Subcutaneous preadipocyte (primary cell): ENCODE measurements at places on chromosomes 6 and 20. TPM values are rescaled to one million over a fixed set of nuclear protein-coding genes. Genes with fewer than 3 reads are reported as not detected.

Gene BLOC1S5
- 9.2 and 12.5 TPM in 2 replicates for total RNA-seq

Gene SLPI
- total RNA-seq = not detected in 2 replicates

Gene FAM209B
- not detected in 2 replicates for total RNA-seq

Gene PTGIS
- 19.0 and 77.9 TPM in 2 replicates for total RNA-seq

Gene TREML2
- not detected in 2 replicates for total RNA-seq

Gene COL10A1
- 6.6 and 7.2 TPM in 2 replicates for total RNA-seq

Gene TREM2
- not detected in 2 replicates for total RNA-seq

Gene GLP1R
- not detected in 2 replicates for total RNA-seq

Gene PIGT
- 30.9 and 45.6 TPM in 2 replicates for total RNA-seq

Gene INSM1
- total RNA-seq = not detected in 2 replicates

Gene GLO1
- total RNA-seq = 148 and 165 TPM in 2 replicates

Gene GTSF1L
- total RNA-seq = not detected in 2 replicates

Gene KCNQ2
- total RNA-seq = not detected in 2 replicates

Gene CTSZ
- 67.1 and 84.9 TPM in 2 replicates for total RNA-seq

Gene BTN1A1
- total RNA-seq = under 0.01 and 0.20 TPM in 2 replicates

Gene ATP9A
- 30.1 and 31.1 TPM in 2 replicates for total RNA-seq

Gene OVOL2
- not detected in 2 replicates for total RNA-seq

Gene STX11
- total RNA-seq = 1.5 and 1.6 TPM in 2 replicates

Gene HMGCLL1
- under 0.01 and 0.37 TPM in 2 replicates for total RNA-seq

Gene TXNDC5
- 218 and 360 TPM in 2 replicates for total RNA-seq

Gene DYNLT2
- 0.37 and 0.98 TPM in 2 replicates for total RNA-seq

Gene PRDM1
- total RNA-seq = 0.78 and 1.1 TPM in 2 replicates

Gene TINAG
- total RNA-seq = not detected in 2 replicates

Gene TBXT
- total RNA-seq = not detected in 2 replicates

Gene DPPA5
- not detected in 2 replicates for total RNA-seq

Gene MAD2L1BP
- 16.0 and 26.1 TPM in 2 replicates for total RNA-seq

Gene MATN4
- under 0.01 TPM in 1 of 2 replicates, not detected in the other for total RNA-seq

Gene ZFP57
- total RNA-seq = 0.73 and 2.7 TPM in 2 replicates

Gene TPMT
- 11.0 and 11.1 TPM in 2 replicates for total RNA-seq

Gene TMEM244
- total RNA-seq = 0.78 TPM in 1 of 2 replicates, not detected in the other

Gene WASF1
- 9.9 and 11.7 TPM in 2 replicates for total RNA-seq

Gene TEAD3
- 9.2 and 12.1 TPM in 2 replicates for total RNA-seq

Gene BCAS1
- under 0.01 and 0.37 TPM in 2 replicates for total RNA-seq

Gene DDR1
- 2.6 and 3.9 TPM in 2 replicates for total RNA-seq

Gene IL17A
- total RNA-seq = not detected in 2 replicates

Gene ADAM33
- 88.6 and 101 TPM in 2 replicates for total RNA-seq

Gene SAMD5
- total RNA-seq = not detected in 2 replicates

Gene KHDC1L
- not detected in 2 replicates for total RNA-seq

Gene PTPRT
- not detected in 2 replicates for total RNA-seq

Gene OR2H1
- total RNA-seq = not detected in 2 replicates

Gene RPP40
- total RNA-seq = 11.8 and 13.3 TPM in 2 replicates

Gene ZNF311
- total RNA-seq = 0.98 and 1.1 TPM in 2 replicates

Gene THBD
- total RNA-seq = 7.3 and 15.1 TPM in 2 replicates

Gene BPIFB4
- total RNA-seq = not detected in 2 replicates

Gene CST3
- 192 and 315 TPM in 2 replicates for total RNA-seq

Gene TCP11
- 0.37 and 0.59 TPM in 2 replicates for total RNA-seq

Gene PRR18
- not detected in 2 replicates for total RNA-seq

Gene B3GAT2
- total RNA-seq = under 0.01 TPM in 1 of 2 replicates, not detected in the other

Gene TAAR2
- not detected in 2 replicates for total RNA-seq

Gene ANGPT4
- not detected in 2 replicates for total RNA-seq

Gene SOX18
- total RNA-seq = not detected in 2 replicates

Gene ALDH5A1
- 0.37 and 0.39 TPM in 2 replicates for total RNA-seq

Gene MOCS3
- total RNA-seq = 10.3 and 11.3 TPM in 2 replicates

Gene TULP4
- 84.1 and 97.4 TPM in 2 replicates for total RNA-seq

Gene RAB44
- total RNA-seq = under 0.01 TPM in 1 of 2 replicates, not detected in the other

Gene ADGRF5
- total RNA-seq = 0.37 TPM in 1 of 2 replicates, not detected in the other

Gene KIAA1755
- total RNA-seq = 0.37 and 0.39 TPM in 2 replicates
